Activated CD8-positive, alpha-beta memory T cell treated with anti-CD3 and anti-CD28 coated beads for 48 hours (primary cell): ENCODE measurements at places on chromosomes 4 and X.

DNA sequence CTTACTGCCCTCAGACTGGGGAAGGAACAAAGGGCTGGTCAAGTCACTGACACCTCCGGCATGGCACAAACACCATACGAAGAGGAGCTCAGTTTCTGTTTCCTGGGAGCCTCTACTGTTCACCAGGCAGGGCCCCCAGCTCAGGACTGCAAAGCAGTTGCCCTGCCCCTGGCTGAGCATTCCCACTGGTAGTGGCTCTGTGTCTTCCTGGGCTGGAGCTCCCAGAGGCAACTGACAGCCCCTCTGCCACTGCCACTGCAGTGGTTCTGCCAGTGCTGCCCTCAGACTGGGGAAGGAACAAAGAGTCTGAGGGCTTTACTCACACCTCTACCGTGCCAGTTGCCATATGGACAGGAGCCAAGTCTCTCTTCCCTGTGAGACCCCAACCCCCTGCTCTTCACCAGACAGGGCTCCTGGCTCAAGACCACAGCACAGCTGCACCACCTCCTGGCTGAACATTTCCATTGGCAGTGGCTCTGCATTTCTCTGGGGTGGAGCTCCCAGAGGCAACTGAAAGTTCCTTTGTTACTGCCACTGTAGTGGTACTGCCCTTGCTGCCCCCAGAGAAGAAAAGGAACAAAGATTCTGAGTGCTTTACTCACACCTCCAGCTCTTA, 67.9 kb downstream of the SMARCA5 start:
- DNase-seq = no peak

DNA sequence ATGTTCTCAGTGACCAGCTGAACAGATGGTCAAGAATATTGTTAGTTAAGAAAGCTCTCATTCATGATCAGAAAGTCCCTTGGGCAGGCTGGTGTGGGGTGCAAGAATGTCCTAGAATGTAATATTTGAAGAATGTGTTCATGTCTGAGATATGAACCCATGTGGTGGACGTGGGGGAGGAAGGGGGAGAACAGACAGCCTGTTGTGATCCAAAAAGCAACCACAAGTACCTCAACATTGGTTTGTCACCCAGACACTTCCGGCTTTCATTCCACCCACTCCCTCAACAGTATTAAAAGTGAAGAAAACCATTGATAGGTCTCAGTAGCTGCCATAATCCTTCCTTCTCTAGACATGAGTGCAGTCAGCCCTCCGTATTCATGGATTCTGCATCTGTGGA, 82.2 kb downstream of the MAML3 start:
- DNase-seq = no peak

DNA sequence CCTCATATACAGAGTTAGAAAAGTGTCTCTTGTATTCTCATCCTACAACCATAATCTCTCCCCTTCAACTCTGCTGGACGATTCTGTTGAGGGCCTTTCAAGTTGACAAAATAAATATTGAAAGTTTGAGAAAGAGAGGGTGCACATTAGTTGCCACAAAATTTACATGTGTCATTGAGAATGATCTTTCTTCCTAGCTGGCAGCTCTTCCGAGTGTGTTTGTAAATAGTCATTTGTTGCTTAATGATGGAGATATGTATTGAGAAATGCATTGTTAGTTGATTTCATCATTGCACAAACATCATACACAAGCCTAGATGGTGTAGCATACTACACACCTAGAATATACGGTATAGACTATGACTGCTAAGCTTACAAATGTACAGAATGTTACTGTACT, 632.8 kb upstream of the AMOT start:
- no peak for DNase-seq

DNA sequence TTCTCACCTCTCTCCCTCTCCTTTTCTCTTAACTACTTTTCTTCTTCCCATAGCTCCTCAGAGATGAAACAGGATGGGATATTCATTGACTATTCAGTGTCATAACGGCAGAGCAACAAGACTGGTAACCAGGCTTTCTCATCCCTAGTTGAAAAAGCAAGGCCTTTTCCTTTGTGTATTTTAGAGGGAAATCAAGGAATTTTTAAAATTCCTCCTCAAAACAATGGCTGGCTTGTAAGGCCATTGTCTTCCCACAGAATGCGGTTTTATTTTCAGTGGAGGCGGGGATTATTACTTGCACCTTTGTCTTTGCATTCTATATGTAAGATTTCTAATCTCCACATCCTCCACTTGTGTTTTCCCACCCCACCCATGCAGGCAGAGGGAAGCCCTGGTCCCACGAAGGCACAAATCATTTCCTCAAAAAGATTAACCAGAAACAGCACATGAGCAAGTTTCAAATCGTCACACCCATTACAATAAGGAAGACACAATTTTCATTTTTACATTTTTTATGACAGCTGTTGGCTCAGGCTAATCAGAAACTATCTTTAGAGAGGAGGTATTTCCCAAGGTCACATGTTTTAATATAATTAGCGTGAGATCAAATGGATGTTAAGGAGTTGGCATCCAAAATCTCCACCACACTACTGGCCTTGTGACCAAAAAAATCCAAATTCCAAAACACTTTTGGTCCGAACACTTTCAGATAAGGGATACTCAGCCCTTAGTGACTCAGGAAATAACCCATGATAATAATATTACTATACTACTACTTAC, 53.0 kb upstream of the KDR start:
- no peak for DNase-seq

DNA sequence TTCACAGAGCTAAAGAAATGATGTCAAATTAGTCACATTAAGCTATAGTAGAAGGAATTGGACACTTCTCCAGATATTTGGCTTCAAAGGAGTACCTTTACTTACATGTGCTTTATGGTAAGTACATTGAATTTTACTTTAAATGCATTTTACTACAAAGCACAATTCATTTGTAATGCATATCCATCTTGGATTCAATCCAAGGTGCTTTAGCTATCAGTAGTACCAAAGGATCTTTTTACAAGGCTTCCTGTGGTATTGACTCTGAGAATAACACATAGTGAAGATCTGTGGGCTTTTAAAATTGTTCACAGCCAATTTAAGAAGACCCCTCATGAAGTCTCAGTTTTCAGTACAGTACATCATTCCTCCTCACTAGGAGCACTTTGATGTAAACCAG, 13.2 kb downstream of the THAP6 start:
- no peak for DNase-seq

GRCh38 chr4:102824398-102824797, 3.0 kb downstream of the UBE2D3 start:
- no peak for DNase-seq

DNA sequence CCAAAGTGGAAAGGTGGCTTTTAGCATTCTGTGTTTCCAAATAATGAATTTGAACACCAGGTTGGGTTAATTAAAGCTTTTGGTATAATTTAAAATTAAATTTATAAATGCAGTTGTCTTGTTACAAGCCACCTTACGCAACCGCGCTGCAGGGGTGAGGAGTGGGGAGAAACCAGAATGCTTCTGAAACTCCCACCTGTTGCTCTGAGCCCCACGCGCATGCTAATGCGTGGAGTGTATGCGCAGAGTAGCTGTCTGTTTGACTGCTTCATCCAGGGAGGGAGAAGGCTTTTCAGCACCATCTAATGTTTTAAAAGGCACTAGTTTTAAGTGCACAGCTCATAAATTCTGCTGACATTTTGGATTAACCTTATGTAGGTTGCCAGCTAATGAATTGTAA, 12.5 kb downstream of the OGT start:
- DNase-seq = no peak

DNA sequence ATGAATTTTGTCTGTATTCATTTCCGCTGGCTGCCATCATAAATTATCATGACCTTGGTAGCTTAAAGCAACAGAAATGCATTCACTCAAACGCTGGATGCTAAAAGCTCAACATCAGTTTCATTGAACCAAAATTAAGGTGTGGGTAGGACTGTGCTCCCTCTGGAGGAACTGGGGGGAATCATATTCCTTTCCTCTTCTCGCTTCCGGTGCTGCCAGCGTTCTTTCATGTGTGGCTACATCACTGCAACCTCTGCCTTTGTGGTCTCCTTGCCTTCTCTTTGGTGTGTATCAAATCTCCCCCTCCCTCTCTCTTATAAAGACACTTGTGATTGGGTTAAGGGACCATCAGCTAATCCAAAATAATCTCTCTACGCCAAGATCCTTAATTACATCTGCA, 39.5 kb downstream of the NEIL3 start:
- DNase-seq = no peak

GRCh38 chr4:15031993-15032675, 29.9 kb downstream of the CPEB2 start:
- no peak for DNase-seq

DNA sequence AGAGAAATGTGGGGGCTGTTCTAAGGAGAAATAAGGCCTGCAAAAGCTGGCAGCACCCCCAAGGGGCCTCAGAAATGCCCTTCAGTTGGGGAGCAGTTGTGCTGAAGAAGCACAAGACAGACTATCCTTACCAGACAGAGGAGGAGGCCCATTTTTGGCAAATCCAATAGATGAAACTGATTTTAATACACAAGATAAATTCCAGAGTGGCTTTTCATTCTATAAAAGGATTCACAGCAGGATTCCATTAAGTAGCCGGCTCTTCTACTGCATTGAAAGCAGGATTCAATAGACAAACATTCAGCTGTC, 8.1 kb downstream of the SEPTIN6 start:
- no peak for DNase-seq

DNA sequence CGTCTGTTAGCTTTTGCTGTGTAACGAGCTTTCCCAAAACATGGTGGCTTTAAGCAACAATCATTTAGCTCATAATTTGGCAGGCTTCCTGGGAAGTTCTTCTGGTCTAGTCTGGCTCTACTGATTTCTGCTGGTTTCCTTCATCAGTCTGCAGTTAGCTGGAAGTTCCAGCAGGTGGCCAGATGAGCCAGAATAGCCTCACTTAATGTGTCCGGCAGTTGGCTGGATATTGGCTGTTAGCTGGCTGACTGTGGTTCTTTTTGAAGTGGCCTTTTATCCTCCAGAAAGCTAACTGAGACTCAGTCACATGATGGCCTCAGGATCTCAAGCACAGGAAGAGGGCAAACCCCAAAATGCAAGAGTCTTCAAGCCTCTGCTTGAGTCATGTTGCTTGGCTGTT, 34.9 kb downstream of the FTHL17 start:
- no peak for DNase-seq

- no peak for DNase-seq
These were observed 174.2 kb upstream of the HCCS start for GRCh38 chrX:10936976-10937375.

DNA sequence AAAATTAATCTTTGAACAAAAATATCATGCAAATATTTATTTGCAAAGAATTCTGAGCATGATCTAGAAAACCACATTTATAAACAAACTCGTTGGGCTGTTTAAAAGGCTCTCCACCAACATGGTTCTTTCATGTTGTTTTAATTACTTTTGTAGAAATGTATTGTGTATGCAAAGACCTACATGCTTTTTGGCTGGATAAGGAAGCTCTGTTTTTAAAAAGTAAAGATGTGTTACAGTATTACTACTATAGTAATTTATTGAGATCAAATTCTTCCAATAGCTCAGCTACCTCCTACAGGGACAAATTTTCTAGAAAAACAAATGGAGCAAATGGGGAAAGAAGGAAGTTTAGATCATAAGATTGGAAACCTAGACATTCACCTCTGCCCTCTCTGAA, 177.5 kb upstream of the TTC29 start:
- no peak for DNase-seq

GRCh38 chr4:100632163-100632562, 114.3 kb upstream of the EMCN start:
- DNase-seq = no peak
